A549 treated with ZK216348 at 1 μM for 4 hours (cell line): ENCODE measurements at places on chromosomes 7 and 10. TPM values are rescaled to one million over a fixed set of nuclear protein-coding genes. Genes with fewer than 3 reads are reported as not detected.

The RET gene
- 0.37 to 0.80 TPM (median 0.59 TPM) in 5 replicates for total RNA-seq

The PPP1R3C gene
- 21.0 to 26.7 TPM (median 22.6 TPM) in 5 replicates for total RNA-seq

The C10orf62 gene
- total RNA-seq = 0.15 TPM in 1 of 5 replicates, not detected in the others

The CRCP gene
- total RNA-seq = 24.8 to 36.1 TPM (median 26.3 TPM) in 5 replicates

The OPALIN gene
- total RNA-seq = not detected in 5 replicates

The ANXA8 gene
- total RNA-seq = 29.5 to 41.7 TPM (median 34.3 TPM) in 5 replicates

The DMBT1 gene
- total RNA-seq = 0.07 to 0.18 TPM (median 0.13 TPM) in 5 replicates

The MBL2 gene
- not detected in 5 replicates for total RNA-seq

The HEPACAM2 gene
- not detected in 5 replicates for total RNA-seq

The ADAM22 gene
- total RNA-seq = 0.06 to 0.42 TPM (median 0.20 TPM) in 5 replicates

The PRKG1 gene
- not detected in 5 replicates for total RNA-seq

The CNPY1 gene
- total RNA-seq = not detected in 5 replicates

The ORAI2 gene
- 17.7 to 38.1 TPM (median 37.1 TPM) in 5 replicates for total RNA-seq

The TMEM225B gene
- total RNA-seq = 0.75 to 1.4 TPM (median 0.92 TPM) in 5 replicates

The AS3MT gene
- total RNA-seq = 2.6 to 5.0 TPM (median 4.7 TPM) in 5 replicates

The LBX1 gene
- not detected in 5 replicates for total RNA-seq

The NOBOX gene
- not detected in 5 replicates for total RNA-seq

The HABP2 gene
- total RNA-seq = 0.07 to 0.12 TPM (median 0.09 TPM) in 4 of 5 replicates, not detected in the other

The ANKRD1 gene
- total RNA-seq = 14.1 to 41.9 TPM (median 20.0 TPM) in 5 replicates

The ZNF783 gene
- 4.0 to 7.6 TPM (median 6.8 TPM) in 5 replicates for total RNA-seq

The EVX1 gene
- 0.14 to 0.19 TPM (median 0.15 TPM) in 3 of 5 replicates, not detected in the others for total RNA-seq

The PHTF2 gene
- 8.9 to 18.8 TPM (median 13.7 TPM) in 5 replicates for total RNA-seq

The GTF2I gene
- 66.1 to 105 TPM (median 95.3 TPM) in 5 replicates for total RNA-seq

The WNT2 gene
- total RNA-seq = not detected in 5 replicates

The STEAP4 gene
- not detected in 5 replicates for total RNA-seq

The LIPM gene
- not detected in 5 replicates for total RNA-seq

The SLC35G1 gene
- 6.6 to 9.2 TPM (median 8.6 TPM) in 5 replicates for total RNA-seq

The TMEM196 gene
- not detected in 5 replicates for total RNA-seq
